ENCODE measurements at places on chromosomes 13 and 19.

GRCh38 chr19:33627526-33627925, 5.8 kb downstream of the CHST8 start:
- DNase-seq: no peak

- no peak for DNase-seq
These were observed 543.0 kb downstream of the IRS2 start for GRCh38 chr13:109243311-109243951.

GRCh38 chr13:29861694-29862110, 11.3 kb upstream of the UBL3 start:
- DNase-seq: no peak

DNA sequence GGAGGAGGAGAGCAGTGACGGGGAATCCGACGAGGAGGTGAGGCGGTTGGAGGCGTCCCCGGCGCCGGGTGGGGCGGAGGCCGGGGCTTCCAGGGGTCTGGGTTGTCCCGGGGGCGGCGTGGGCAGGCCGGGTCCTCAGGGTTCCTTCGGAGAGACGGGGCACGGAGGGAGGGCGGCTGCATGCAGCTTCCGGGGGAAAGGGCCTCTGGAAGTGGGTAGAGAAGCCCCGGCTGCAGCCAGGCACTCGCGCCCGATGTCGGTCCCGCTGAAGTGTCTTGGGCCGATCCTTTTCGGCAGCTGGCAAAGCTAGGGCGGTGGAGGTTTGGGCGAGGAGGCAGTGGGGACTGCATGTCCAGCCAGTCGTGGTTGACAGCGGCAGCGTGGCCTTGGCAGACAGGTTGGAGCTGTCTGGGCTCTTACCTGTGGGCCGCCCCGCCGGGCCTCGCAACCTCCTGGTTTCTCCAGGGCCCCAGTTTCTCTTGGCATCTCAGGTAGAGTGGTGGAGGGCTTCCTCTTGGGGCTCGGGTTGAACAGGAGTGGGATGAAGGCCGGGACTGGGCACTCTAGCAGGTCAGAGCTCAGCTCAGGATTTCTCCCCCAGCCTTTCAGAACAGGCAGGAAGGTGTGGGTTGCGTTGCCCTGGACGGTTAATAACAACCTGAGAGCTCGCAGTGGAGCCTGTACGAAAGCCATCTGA, 690 bp downstream of the KMT2B start:
- DNase-seq: peak; percentile 54

GRCh38 chr13:112510987-112511685, 76.8 kb downstream of the TUBGCP3 start:
- peak; percentile 25 for DNase-seq

GRCh38 chr19:37361994-37362393, 8.9 kb upstream of the ZNF527 start:
- DNase-seq: no peak

GRCh38 chr13:99507551-99507950, 6.3 kb downstream of the TM9SF2 start:
- DNase-seq: no peak

DNA sequence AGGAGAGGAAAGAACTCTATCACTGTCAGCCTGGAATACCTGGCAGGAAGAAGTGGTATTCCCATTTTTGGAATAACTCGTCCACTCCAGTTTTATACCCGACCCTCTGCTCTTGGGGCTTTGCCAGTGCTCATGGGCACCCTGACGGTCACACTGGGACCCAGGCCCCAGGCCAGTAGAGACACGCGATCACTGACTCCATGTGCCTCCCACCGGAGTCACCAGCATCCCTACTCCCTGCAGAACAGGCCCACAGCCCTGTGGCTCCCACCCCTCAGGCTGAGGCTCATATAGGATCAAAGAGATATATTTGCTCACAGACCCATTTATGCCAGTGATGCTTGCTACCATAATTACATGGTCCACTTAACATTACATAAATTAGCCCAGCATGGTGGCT, 3.5 kb downstream of the GRTP1 start:
- no peak for DNase-seq
